ENCODE measurements at places on chromosomes 6 and 20.

DNA sequence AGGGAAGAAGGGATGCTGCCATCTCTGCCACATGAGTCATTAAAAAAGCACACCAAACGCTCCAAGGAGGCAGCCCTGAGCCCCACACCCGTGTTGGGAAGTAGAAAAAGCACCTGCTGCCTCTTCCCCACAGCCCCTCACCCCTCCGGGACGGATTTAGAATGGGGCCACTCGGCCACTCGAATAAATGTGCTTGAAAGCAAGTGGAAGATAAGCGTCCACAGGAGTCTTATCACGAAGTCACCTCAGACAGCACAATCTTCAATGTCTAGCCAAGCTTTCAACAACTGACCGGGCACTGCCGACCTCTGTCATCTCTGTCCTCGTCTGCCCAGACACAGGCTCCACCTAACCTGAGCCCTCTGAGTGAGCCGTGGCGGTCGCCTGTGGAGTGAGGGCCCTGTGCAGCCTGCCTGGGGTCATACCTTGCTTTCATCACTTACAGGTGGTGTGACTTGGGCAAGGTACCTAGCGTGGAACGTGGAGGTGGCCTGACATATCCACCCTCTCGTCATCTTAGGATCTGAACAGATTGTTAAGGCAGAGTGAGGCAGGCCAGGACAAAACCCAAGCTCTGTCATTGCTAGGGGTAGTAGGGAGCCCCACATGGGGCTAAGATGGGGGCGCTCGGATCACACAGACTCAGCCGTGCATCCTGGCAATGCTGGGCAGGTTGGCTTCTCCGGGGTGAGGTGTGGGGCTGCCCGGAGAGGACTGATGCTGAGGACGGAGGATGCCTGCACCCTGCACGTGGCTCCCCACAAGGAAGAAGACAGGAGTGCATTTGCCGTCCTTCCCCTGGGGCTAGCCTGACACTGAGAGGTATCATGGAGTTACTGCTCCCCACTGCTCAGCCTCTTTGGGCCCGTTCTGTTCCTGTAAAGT lies 34.8 kb downstream of the PSMG4 start:
- no peak for DNase-seq

DNA sequence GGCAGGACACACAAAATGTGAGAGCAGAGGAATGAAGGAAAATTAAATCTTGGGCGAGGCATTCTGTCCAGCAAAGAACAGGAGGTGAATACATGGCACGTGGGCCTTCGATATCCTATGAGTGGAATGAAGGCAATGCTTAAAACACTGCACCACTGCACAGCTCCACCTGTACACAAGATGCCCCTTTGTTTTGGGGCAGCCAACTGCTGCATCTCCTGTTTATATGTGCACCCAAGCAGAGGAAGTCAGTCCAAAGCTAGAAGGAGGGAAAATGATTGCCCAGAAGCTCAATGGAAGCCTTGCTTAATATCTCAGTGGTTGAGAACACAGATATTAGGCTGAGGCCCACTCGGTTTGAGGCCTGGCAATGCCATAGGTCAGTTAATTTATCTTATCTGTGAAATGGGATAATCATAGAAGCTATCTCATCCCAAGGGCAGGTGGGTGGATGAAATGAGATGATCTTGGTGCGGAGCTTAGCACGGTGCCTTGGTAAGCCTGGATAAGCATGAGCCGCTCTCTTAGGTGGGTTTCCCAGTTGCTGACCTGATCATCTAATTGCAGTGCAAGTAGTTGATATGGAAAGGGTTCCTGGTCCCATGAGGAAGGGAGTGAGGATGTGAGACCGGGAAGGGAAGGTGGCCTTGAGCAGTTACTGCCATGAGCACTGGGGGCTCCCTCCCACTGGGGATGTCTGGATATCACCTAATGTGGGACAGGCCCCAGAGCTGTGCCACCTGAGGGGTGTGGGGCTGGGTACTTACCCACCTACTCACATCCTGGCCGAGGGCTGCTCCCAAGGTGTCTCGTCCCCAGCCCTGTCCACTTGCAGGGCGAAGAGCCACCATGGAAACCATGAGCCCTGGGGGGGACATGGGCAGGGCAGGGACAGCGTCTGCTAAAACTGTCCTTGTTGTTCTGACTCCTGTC lies 9.9 kb downstream of the BANF2 start:
- no peak for DNase-seq

DNA sequence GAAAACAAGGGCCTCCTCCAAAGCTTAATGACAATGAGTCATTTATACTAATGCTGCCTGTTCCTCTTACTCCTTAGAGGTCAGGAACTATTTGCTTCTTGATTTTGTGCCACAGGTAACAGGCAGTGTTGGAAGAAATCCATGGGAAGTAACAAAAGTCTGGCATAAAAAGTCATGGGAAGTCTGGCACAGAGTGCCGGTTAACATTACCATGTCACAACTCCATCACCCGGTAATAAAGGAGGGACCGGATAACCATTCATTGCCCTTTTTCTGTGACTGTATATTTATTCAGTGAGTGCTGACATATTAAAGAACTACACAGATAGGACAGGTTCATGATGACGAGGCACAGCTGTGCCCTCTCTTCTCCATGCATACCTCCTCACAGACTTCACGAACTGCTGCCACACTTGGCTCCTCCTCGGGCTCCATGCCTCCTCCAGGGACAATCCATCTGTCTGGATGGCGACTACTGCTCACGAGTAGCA lies 50.9 kb downstream of the NUDT3 start:
- no peak for DNase-seq

DNA sequence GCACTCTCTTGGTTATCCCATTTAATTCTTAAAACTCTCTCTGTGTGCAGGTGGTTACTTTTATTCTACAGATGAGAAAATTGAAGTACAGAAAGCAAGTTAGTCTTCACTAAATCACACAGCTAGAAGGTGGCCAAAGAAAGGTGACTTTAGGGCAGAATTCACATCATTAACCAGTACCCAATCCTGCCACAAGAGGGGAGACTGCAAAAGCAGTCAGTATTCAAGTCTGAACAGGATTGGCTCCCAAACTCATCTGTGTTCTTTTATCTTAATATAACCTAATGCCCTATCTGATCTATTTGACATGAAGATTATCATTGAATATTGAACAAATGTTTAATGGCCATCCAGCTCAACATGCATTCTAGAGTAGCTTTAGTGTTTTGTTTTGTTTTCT lies 225.3 kb upstream of the FAM83B start:
- no peak for DNase-seq

DNA sequence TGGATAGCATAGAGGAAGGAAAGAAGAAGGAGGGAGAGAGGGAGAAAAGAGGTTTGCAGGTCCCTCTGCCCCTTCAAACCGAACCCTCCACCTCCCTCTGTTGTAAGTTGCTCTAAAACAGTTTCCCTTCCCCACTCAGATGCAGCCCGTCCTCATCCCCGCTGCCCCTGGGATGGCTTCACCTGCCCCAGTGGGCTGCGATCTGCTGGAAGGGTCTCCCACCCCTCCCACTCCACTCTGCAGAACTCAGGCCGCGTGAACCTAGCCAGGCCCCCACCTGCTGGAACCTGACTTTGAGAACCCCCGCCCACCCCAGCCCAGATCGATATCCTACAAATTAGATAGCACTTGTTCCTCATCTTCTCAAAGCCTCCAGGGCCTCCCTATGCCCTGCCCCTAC lies 190.8 kb downstream of the DLL1 start:
- DNase-seq, result no peak

DNA sequence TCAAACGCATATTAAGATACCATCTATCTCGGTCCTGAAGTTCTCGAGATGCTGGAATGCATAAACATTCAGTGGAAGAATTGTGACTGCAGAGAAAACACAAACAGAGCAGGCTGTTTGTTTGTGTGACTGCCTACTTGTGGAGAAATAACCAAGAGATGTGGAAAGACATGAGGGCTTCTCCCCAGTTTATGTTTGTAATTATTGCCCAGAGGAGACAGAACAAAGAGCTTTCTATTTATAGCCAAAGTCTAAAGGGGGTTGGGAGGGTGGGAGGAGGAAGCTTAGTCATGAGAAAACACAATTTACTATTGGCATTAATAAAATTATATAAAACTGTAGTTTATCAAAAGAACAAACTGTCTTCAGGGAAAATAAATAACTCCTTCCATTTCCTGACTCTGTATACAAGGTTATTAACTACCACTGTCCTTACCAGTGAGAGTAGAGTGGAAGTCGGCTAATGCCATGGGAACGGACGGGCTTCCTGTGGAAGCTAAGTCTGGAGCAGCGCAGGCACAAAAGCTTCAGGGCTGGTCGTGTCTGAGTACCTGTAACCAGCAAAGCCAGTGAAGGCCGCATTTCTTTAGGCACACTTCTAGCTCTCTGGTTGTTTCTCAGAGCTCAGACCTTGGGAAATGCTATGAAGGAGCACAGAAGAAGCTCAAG lies 200.2 kb upstream of the SUPT3H start:
- DNase-seq, result no peak

DNA sequence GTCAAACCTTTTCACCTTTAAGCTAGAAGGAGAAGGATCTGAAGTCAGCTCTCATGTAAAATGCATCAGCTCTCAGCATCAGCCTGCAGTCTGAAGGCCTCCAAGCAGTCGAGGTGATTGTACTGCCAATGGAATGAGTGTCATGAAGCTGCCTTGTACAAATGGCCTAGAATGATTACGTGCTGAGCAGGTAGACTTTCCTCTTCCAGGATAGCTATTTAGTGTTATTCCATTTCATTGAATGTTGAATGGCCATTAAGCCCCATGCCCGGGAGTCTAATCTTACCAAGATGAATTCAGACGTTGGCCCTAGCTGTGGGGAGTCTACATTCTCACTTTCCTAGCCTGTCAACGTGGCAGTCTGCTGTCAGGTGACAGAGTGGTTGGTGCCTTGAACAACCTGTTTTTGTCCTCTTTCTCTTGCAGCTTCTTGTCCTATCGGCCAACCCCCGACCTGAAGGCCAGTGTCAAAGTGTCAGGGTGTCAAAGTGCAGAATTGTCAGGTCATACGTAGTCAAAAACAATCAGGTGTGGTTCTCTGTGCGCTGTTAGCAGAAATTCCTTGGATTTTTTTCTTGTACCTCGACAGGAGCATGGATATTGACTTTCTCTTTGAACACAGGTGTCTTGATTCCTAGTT lies 95.2 kb upstream of the TIAM2 start:
- no peak for DNase-seq

GRCh38 chr6:142696123-142697000 lies 248.6 kb downstream of the HIVEP2 start:
- no peak for DNase-seq

- DNase-seq, result no peak
Measured at GRCh38 chr6:74834967-74835366, 370.9 kb downstream of the COL12A1 start.

DNA sequence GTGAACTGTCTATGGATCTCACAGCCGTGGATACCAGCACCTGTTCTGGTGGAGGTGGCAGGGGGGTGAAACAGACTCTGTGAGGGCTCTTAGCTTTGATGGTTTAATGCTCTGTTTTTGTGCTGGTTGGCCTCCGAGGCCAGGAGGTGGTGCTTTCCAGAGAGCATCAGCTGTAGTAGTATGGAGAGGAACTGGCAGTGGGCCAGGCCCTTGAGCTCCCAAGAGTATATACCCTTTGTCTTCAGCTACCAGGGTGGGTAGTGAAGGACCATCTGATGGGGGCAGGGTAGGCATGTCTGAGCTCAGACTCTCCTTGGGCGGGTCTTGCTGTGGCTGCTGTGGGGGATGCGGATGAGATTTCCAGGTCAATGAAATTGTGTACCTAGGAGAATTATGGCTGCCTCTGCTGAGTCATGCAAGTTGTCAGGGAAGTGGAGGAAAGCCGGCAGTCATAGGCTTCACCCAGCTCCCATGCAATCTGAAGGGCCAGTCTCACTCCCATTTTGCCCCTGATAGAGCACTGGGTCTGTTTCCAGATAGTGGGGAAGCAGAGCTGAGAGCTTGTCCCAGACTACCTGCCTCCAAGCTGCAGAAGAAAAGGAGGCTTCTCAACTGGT lies 102.7 kb upstream of the AHI1 start:
- no peak for DNase-seq

DNA sequence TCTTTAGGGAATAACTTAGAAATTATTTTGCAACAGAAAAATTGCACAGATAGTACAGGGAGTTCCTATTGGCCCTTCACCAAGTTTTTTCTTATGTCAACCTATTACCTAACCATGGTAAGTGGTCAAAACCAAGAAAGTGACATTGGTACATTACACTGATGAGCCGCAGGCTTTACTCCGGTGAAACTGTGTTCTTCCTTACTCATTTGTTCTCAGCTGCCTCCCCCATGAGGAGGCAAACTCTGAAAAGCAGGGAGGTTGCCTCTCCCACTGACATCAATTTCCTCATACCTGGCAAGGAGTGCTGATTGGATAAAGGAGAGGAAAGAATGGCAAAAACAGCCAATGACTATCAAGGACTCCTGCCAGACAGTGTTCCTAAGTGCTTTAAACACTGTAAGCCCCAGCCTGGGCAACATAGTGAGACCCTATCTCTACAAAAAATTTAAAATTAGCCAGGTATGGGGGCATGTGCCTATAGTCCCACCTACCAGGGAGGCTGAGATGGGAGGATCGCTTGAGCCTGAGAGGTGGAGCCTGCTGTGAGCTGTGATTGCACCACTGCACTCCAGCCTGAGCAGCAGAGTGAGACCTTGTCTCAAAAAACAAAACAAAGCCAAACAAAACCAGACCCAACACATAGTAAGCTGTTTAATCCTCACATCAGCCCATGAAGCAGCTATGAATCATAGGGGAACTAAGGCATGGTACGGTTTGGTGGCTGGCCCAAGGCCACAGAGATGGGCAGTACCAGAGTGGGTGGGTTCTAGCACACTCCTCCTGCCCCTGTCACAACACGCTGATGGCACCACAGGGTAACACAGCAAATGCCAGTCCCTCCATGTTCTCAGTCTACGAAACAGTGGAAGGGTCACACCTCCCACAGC lies 24.7 kb downstream of the C20orf203 start:
- DNase-seq, result no peak

DNA sequence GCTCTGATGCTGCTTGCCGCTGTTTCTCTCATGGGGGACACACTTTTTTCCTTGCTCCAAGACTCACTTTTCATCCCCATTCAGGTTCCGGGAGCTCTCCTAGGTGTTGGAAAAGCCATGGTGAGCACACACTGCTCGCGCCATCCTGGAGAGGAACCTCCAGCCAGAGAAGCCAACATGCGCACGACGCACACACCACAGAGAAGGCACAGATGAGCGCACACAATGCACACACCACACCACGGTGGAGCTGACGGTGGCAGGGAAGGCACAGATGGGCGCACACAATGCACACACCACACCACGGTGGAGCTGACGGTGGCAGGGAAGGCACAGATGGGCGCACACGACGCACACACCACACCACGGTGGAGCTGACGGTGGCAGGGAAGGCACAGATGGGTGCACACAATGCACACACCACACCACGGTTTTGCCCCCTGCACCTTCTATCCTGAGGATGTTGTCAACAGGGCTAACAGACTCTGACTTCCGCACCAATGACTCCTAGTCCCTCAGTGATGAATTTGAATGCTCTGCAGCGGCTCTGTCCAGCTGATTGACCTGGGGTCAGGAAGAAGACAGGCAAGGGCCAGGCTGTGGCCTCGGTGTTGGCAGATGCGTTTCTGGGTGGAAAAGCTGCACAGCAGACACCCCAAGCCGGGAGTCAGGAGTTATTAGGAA lies 154.7 kb downstream of the ERMARD start:
- no peak for DNase-seq
